Cortex of kidney (tissue), 1 donor: ENCODE measurements at places on chromosomes 7 and 10.

DNA sequence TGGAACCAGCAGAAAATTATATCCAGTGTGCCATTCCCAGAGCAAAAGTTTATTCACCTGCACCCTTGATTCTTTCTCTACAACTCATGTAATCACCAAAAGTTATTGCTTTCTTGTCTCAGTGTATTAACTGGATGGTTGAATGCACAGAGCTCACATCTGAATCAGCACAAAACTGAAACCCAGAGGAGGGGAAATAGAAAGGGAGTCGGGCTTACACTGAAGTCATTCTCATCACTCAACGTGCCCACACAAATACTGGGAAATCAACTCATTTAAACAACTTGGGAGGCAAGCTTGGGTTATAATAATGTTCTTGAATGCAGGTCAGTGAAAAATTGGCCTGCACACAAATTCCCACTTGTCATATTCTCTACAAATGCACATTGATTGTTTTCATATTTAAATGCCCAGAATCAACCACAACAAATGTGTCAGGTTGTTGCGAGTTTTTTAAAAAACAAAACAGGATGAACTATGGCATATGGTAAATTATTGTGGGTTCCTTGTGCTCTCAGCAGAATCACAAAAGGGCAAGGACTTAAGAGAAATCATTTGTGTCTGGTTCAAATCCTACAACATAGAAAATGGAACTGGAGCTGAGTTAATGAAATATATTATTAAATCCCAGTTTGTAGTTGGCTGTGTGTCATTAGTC, 125.9 kb upstream of the NOBOX start:
- DNase-seq = no peak

- DNase-seq = no peak
Measured at GRCh38 chr7:115707258-115708012, 323.1 kb downstream of the TFEC start.

GRCh38 chr10:1050554-1050953, 1.6 kb upstream of the IDI1 start:
- no peak for DNase-seq

DNA sequence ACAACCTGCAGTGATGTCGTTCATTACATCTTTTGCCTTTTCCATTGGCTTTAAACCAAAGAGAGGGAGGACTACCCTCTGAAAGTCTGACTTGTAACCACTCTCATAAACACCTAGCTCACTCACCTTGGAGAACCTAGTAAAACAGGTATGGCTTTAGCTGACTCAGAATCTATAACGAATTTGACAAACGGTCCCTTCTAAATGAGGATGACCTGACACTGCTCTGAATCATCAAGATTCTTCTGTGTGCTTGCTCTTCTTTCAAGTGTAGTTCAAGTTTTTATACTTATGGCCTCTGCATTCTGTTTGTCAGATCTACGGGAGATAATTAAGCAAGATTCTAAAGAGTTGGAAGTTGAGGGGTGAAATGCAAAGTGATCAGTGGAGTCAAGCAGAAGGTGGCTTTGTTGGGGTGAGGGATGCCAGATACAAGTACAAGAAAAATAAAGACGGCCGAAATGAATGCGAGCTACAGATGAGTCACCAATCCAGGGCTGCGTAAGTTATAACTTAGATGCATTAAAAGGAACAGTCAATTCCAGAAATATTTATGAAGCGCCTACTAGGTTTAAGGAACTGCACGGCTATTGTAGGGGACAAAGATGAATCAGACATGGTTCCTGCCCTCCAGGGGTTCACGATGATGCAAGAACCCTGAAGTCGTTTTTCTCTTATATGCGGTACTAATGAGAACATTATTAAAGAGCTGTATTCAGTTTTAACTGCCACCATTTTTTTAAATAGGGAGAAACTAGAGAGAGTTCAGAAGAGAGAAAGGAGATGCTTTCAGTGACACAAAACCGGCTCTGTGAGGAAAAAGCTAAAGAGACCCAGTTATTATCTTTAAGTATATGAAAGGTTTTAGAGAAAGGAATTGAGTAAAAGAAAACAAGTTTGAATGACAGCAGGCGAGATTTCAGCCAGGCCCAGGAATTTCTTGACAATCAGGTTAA, 6.5 kb downstream of the HIPK2 start:
- DNase-seq = no peak
